ENCODE measurements at places on chromosomes 6 and 20.

DNA sequence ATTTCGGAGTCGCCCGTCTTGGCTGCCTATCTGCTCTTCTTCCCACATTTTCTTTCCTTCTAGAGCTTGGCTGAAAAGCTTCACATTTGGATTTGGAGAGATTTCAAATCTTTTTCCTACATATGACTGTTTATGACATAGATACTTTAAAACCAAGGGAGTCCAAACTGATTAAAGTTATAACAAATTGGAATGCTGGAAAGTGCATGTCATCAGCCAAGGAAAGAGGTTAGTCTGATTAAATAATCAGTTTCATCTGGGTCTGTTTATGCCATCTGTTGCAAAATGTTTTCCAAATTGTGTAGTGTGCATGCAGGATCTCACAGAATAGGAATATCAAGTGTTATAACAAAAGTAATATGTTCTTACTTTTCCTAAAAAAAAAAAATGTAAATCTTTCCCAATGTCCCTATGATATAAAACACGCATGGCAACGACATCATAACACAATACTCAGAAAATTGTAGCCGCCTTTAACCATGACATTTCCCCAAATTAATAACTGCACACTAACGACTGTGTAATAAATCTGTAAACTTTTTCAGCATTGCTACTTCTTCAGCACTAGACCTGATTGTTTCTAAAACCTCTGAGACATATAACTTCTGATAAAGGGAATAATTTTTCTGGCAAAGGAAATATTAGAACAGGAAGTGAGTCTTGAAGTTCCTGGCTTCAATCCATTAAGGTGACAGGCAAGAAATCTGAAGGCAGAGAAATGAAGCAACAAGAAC, 230.2 kb upstream of the FOXQ1 start:
- no peak for DNase-seq

DNA sequence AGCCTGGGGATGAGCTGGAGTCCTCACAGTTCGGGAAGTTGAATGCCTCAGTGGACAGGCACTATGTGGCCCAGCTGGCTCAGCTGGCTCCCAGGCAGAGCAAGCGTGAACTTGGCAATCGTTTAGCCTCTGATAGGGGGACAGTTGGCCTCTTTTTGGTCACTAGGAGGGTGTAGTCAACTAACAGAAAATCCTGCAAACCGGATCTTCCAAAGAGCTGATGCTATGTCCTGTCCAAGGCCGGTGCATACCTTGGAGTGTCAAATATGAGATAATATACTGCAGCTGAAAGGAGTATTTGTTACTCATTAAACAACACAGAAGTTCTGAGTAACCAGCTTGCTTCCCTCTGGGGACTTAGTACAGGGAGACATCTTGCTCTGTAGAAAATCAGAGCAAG, 126.2 kb upstream of the EXOC2 start:
- DNase-seq = no peak

DNA sequence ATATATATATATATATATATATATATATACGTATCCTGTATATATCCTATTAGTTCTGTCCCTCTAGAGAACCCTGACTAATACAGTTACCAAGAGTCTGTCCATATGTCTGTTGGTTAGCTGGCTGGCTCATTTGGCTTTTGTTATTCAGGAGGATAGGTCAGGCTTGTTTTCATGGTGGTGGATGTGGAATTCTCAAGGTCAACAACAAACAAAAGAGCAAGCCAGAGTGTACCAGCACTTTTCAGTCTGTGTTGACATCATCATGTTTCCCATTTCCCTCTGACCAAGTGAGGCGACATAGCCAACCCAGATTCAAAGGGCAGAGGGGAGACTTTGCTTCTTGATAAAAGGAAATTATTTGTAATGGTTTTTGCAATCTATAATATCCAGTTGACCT, 88.5 kb upstream of the PTCHD4 start:
- no peak for DNase-seq

DNA sequence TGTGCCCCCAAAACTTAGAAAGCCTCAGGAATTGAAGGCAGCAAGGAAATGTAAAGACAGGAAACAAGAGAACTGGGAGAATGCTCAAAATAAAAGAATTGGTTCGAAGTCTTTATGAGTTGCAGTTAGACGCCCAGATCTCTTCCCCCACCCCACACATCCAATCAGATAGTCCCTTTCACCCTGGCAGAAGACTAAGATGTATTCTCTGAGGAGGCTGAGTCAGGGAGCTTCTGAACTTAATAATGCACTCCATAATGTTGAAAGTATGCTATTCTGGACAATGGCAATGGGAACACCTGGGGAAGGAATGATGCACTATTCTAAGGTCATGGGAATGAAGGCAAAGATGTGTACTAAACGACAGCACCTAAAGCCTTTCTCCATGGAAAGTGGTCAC, 173.6 kb downstream of the MTFR2 start:
- no peak for DNase-seq

DNA sequence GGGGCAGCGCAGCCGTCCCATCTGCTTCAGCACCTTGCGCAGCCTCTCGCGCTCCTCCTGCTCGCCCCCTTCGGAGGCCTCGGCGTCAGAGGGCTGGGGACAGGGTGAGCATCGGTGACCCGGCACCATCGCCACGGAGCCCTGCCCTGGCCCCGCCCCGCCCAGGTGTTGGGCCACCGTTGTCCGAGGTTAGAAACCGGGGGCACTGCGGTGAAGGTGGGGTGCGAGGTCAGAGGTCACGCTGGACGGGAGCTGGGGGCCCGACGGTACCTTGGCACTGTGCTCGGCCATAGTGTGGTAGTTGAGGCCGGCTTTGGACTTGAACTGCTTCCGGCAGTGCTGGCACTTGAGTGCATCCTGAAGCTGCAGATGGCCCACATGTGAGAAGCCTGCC, 6.4 kb downstream of the ZNF512B start:
- DNase-seq = no peak

DNA sequence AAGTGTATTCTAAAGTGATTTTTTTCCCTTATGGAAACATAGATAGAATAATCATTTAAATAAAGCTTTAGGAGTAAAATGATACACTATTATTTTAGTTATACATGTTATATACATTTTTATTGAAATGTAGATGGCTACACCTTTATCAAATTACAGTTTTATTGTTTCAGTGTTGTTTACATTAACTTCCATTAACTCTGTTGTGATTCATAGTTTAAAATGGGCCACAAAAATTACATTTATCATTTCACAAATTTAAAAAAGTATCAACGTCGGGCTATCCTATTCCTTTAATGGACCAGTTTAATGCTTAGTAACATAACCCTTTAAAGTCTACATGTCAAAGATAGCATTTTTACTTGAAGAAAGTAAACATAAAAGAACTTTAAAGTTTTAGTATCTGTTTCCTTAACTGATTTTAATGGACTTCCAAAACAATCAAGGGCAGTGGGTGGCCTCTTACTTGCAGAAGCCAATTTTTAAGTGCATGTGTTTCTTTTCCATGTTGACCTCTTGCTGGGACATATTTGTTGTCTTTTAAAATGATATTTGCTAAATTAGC, 47.8 kb upstream of the FLRT3 start:
- DNase-seq = no peak

- no peak for DNase-seq
Measured at GRCh38 chr6:160992061-160992979, 751 bp downstream of the MAP3K4 start.

- DNase-seq = no peak
Measured at GRCh38 chr6:147087641-147088040, 116.6 kb upstream of the STXBP5 start.

DNA sequence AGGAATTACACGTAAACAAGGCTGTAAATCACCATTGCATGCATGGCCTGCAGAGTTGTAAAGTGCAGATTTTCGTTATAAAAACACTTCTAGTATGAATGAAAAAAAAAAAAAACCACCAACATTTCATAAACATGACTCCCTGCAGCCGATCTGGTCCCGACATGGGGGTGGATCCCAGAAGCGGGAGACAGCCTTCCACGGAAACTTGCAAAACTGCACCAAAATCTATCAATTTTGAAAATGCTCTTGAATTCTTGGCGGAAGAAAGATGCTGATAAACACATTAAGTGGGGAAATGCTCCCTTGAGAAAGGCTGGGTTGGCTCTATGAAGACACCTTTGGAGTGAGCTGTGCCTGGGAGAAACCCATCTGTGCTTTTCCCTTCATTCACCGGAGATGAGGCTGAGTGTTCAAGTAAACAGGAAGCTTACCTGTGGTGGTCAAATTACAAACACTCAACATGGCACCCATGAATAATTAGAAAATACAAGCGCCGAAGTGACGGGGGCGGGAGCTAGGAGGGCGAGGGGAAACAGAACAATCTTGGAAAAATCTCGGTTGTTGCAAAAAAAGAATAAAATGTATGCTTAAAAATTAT, 845 bp upstream of the ANKRD60 start:
- DNase-seq = no peak

- no peak for DNase-seq
Measured at GRCh38 chr6:44974511-44974910, 353.6 kb upstream of the RUNX2 start.

- no peak for DNase-seq
Measured at GRCh38 chr6:106715922-106716321, 86.5 kb downstream of the QRSL1 start.

DNA sequence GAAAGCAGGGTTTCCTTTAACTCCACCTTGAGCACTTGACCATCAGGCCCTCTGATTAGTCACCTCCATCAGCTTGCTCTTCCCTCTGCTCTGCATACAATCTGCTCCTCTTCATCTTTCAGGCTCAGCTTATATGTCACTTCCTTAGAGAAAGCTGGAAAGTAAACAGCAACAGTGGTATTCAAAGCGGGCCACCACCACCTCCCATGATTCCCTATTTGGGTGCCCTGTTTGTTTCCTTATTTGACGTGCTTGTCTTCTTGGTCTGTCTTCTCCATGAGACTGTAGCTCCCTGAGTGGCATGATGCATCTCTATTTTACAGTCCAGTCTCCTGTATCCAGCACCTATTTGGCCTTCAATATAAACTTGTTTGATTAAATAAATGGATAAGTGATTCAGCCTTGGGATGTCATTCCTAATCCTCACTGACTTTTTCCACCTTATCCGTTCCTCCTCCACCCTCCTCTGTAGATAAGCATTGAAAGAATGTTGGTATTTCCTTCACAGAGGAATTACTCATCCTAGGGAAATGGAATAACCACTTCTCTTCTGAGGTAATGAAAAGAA, 102.8 kb upstream of the SGK1 start:
- DNase-seq = no peak

- no peak for DNase-seq
Measured at GRCh38 chr20:10633718-10634117, 40.1 kb downstream of the JAG1 start.

GRCh38 chr6:150165020-150165702, 22.3 kb downstream of the PPP1R14C start:
- no peak for DNase-seq

DNA sequence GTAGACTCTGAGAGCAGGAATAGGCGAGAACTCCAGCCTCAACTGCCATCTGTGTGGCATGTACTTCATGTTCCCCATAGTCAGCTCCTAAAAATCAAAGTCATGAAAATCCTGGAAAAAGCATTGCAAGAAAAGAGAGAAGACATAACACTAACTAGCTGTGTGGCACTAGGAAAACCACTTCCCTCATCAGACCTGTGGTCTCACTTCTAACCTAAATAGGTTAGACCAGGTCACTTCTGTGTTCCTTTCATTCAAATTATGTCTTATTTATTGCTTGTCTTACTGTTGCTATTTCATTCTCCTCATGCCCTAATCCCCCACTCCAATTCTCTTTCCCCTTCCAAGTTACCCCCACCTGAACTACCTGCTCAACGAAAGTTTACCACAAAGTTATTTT, 70.2 kb downstream of the TNFRSF21 start:
- no peak for DNase-seq

- DNase-seq = no peak
Measured at GRCh38 chr6:125764121-125764671, 14.8 kb downstream of the HEY2 start.

- DNase-seq = no peak
Measured at GRCh38 chr20:39778847-39779604, 816.9 kb downstream of the DHX35 start.

GRCh38 chr20:61590236-61590635, 338.2 kb downstream of the CDH4 start:
- no peak for DNase-seq

DNA sequence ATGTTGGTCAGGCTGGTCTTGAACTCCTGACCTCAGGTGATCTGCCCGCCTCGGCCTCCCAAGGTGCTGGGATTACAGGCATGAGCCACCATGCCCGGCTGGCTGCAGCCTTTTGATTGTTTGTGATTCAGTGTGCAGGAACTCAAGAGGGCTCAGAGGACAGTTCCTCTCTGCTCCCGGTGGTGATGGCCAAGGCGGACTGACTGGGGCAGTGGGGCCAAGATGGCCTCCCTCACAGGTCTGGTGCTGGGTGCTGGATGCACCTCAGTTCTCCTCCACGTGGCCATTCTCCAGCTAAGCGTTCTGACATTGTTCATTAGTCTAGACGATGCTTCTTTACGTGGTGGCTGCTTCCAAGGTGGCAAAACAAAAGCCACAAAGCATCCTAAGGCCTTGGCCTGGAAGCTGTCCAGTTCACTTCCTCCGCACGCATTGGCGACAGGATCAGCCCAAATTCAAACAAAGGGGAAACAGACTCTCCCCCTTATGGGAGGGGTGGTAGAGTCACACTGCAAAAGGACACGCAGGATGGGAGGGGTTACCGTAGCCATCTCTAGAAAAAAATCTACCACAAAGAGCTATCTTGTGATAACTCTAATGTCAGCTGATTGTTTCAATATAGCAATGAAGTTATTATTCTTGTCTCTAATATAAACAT, 146.9 kb downstream of the FOXC1 start:
- DNase-seq = no peak

DNA sequence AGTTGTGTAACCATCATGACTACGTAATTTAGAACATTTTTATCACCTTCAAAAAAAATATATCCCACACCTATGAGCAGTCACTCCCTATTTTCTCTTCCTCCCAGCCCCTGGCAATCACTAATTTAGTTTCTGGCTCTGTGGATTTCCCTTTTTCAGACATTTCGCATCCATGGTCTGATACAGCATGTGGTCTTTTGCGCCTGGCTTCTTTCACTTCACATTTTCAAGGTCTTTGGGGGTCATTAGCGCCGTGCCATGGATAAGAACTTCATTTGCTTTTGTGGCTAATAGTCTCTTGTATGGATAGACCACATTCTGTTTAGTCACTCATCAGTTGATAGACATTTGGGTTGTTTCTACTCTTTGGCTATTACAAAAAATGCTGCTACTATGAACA, 44.9 kb upstream of the DUSP22 start:
- no peak for DNase-seq

DNA sequence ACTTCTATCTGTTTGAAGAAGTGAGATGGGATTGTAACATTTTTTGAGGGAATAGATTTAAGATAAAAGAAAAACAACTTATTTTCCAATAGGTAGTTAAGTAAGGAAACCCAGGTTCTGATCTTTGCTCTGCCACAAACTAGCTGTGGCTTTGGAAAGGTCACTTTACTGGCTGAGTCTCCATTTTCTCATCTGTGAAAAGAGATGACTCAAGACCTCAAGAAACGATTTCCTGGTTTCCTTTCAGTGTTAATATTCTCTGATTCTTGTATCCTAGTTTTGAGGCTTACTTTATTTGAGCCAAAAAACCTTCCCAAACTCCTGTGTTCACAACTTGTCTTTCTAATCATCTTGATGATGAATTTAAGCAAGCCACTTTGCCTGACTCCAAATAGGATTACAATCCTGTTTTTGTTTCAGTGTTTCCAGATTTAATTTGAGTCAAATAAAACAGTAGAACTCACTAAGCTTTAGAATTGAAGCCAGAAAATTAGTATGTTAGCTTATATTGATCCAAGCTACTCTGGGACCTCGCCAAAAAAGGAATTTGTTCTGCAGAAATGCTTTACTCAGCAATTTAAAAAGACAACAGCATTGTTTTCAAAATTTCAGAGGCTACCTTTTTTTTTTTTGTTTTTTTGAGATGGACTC, 51.1 kb downstream of the ENPP1 start:
- no peak for DNase-seq

GRCh38 chr6:154995254-154996015, at the start of gene TIAM2:
TIAM2 (plus strand) TSS chr6:154995315; CDS start chr6:155129224, 133,909 bp downstream.
- peak; percentile 56 for DNase-seq
